Naive thymus-derived CD8-positive, alpha-beta T cell (primary cell): ENCODE measurements at places on chromosomes 16 and 17.

DNA sequence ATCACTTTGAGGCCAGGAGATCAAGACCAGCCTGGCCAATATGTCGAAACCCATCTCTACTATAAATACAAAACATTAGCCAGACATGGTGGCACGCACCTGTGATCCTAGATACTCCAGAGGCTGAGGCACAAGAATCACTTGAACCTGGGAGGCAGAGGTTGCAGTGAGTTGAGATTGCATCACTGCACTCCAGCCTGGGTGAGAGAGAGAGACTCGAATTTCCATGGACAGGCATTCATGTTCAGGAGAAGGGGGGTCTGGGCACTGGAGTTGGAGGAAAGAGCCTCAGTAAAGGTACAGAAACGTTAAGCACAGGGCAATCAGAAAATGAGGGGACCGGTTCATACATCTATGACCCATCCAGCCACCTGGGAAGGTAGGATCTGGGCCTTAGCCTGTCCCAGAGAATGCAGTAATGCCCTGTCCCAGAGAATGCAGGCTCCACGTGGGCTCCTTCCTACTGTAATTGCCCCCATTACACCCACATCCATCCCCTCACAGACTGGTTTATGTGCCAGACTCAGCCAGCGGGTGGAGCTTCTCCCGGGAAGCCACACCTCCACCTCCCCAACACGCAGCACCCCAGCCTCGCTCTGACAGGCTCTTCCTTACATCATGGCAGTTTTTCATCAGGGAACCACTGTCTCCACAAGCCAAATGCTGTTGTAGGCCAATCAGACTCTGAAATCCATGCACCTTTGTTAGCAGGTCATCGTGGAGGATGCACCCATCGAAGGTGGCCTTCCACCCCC, 21.6 kb upstream of the ARL4D start:
- no peak overlapping the region for H3K4me3 ChIP-seq
- H3K27ac ChIP-seq: no peak overlapping the region
- no peak for DNase-seq
- H3K36me3 ChIP-seq: no peaks in the 10 kb centered on the region

- DNase-seq: no peak
- H3K27me3 ChIP-seq: no peaks in the 10 kb centered on the region
- H3K27ac ChIP-seq: peak overlapping the region; percentile 74
- peak overlapping the region; percentile 77 for H3K4me3 ChIP-seq
- H3K36me3 ChIP-seq: no peaks in the 10 kb centered on the region
- peaks cover 44% of the 10 kb centered on the region for H3K4me1 ChIP-seq
Observed at GRCh38 chr16:3824121-3824795, 56.3 kb downstream of the CREBBP start.

GRCh38 chr17:50916708-50917417, 50.7 kb upstream of the TOB1 start:
- peak overlapping the region; percentile 85 for H3K27ac ChIP-seq
- no peak for DNase-seq
- H3K36me3 ChIP-seq: no peaks in the 10 kb centered on the region

- no peak for DNase-seq
- H3K27me3 ChIP-seq: no peaks in the 10 kb centered on the region
- H3K4me1 ChIP-seq: no peaks in the 10 kb centered on the region
- H3K36me3 ChIP-seq: no peaks in the 10 kb centered on the region
Observed at GRCh38 chr17:56471696-56472095, 121.8 kb upstream of the NOG start.

DNA sequence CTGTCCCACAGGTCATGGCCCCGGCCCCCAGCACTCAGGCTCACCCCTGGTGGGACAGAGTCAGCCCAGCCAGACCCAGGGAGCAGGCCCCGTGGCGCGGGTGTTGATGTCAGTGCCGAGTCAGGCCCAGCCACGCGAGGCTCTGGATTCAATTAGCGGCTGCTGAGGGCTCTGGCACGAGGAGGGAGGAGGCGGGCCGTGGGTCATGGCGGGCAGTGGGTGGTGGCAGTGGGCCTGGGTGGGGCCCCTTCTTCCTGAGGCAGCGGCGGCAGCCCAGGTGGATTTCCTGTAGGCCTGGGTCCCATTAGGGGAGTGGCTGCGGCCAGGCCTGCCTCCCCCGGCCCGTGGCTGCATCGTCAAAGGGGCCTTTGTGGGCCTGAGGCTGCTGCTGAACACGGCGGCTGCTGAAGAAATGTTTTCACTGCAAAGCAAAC, 12.9 kb downstream of the VASN start:
- no peak overlapping the region for H3K27ac ChIP-seq
- DNase-seq: no peak
- H3K36me3 ChIP-seq: peaks cover 36% of the 10 kb centered on the region
- no peak overlapping the region for H3K4me3 ChIP-seq
- H3K27me3 ChIP-seq: no peaks in the 10 kb centered on the region

DNA sequence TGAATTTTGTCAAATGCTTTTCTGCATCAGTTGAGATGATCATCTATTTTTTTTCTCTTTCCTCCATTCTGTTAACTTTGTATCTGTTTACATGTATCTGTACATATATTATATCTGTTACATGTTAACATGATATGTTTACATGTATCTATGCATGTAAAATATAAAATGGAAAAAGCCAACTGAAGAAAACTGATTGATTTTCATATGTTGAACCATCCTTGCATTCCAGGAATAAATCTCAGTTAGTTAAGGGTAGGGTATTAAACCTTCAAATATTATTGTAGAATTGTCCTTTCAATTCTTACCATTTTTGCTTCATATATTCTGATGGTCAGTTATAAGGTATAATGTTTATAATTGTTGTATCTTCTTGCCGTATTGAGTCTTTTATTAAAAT, 336.1 kb downstream of the ZFHX3 start:
- H3K4me3 ChIP-seq: no peak overlapping the region
- no peak for DNase-seq

DNA sequence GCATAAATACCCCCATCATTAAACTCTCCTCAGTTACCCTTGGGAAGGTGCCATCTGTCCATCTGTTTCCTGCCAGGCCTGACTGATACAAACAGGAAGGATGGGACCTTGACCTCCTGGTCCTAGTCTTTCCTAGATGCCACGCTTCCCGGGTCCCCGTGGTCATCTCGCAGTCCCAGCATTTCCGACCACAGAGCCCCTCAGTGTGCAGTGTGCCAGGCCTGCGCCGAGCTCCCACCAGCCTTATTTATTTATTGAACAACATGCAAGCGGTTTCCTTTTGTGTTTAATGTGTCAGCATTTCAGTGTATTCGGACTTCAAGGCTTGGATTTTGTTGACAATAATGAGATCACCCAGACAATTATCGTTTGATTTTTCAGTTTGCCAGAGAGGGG, 45.6 kb upstream of the NKD1 start:
- peaks cover 5% of the 10 kb centered on the region for H3K27me3 ChIP-seq
- no peak for DNase-seq
- no peak overlapping the region for H3K4me3 ChIP-seq
- no peaks in the 10 kb centered on the region for H3K36me3 ChIP-seq
- H3K27ac ChIP-seq: no peak overlapping the region

DNA sequence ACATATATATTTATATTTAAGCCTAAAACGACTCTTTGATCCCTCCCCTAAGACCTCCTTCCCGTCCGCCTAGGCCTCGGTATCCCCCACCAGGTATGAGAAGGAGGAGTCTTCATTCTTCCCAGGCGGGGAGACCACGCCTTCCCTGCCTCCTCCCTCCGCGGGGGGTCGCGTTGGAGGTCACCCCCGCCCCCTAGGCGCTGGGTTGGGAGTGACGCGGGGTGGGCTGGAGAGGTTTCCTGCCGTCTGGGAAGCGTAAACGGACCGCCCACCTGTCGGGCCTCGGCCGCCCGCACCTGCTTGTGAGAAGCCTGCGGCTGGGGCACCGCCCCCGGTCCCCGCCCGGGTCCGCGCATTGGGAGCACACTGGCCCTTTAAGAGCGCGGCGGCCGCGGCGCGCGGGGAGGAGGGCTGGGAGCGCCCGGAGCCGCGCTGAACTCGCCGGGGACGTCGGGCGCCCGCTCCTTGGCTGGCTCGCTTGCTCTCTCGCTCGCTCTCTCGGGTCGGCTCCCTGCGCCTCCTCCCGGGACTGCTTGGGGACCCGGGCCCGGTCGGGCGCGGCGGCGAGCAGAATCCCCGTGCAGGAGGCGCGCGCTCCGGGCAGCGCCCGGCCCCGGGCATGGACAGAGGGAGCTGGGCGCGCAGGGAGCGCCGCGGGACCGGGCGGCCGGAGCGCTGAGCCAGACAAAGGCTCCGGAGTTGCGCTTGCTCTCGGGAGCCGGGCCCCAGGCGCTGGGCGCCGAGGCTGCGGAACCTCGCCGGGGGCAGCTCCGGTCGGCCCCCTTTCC, at the start of gene MMP15:
TSS of gene MMP15 (plus strand) at position 404 of the 788 bp plus-strand sequence. CDS start 597 bp downstream, outside the sequence.
- H3K36me3 ChIP-seq: no peaks in the 10 kb centered on the region
- peaks cover 8% of the 10 kb centered on the region for H3K4me1 ChIP-seq

DNA sequence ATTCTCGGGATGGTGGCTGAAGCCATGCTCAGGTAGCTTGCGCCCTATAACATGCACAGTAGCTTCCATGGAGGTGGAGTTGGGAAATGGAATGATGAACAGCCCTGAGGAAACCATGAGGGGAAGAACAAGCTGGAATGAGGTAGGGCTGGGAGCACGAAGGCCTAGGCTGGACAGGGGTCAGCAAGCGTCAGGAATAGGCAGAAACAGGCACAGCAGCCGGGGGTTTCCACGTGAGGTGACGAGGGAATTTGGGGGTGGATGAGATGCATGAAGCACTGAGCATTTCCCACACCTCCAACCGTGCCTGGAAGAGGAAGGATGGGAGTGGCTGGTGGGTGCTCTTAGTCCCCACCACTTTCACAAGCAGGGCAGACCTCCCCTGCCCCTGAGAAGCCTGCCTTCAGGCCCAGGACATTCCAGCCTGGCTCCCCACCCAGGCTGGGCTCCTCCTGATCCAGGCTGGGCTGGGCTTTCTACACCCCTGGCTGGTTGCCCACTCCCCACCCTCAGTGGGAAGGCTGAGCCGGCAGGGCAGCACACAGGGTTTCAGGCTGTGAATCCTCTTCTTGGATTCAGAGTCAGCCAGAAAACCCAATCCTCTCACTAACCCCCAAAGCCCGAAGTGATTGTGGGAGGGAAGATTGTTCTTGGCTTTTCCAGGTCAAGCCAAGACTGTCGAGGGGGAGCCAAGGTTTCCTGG, 21.9 kb downstream of the PLEKHG4 start:
- peaks cover 8% of the 10 kb centered on the region for H3K27me3 ChIP-seq
- no peak overlapping the region for H3K4me3 ChIP-seq

- no peak overlapping the region for H3K4me3 ChIP-seq
- H3K4me1 ChIP-seq: no peaks in the 10 kb centered on the region
- H3K27me3 ChIP-seq: peaks cover 6% of the 10 kb centered on the region
- no peak for DNase-seq
Observed at GRCh38 chr16:65876056-65876408, 490.5 kb upstream of the CDH5 start.

GRCh38 chr16:28101533-28101890, 38.0 kb upstream of the GSG1L start:
- peaks cover 11% of the 10 kb centered on the region for H3K4me1 ChIP-seq
- no peak overlapping the region for H3K4me3 ChIP-seq
- H3K36me3 ChIP-seq: peaks cover 28% of the 10 kb centered on the region
- no peak overlapping the region for H3K27ac ChIP-seq
- no peak for DNase-seq

- DNase-seq: no peak
- no peak overlapping the region for H3K4me3 ChIP-seq
- H3K4me1 ChIP-seq: peaks cover 7% of the 10 kb centered on the region
Observed at GRCh38 chr17:2847381-2848333, 51.4 kb downstream of the RAP1GAP2 start.

GRCh38 chr16:84537491-84538151, 33.2 kb upstream of the MEAK7 start:
- no peaks in the 10 kb centered on the region for H3K36me3 ChIP-seq
- no peak overlapping the region for H3K27ac ChIP-seq
- no peak for DNase-seq
- peaks cover 4% of the 10 kb centered on the region for H3K4me1 ChIP-seq

GRCh38 chr16:84572096-84572495, 45.8 kb downstream of the COTL1 start:
- peaks cover 14% of the 10 kb centered on the region for H3K36me3 ChIP-seq
- no peak overlapping the region for H3K27ac ChIP-seq
- no peak for DNase-seq
- H3K4me1 ChIP-seq: peaks cover 50% of the 10 kb centered on the region
- no peak overlapping the region for H3K4me3 ChIP-seq
- no peaks in the 10 kb centered on the region for H3K27me3 ChIP-seq

GRCh38 chr16:53216798-53217197, 162.0 kb downstream of the CHD9 start:
- H3K27ac ChIP-seq: peak overlapping the region; percentile 76
- H3K36me3 ChIP-seq: no peaks in the 10 kb centered on the region
- no peaks in the 10 kb centered on the region for H3K27me3 ChIP-seq
- no peak for DNase-seq
- peaks cover 8% of the 10 kb centered on the region for H3K4me1 ChIP-seq
- H3K4me3 ChIP-seq: no peak overlapping the region

DNA sequence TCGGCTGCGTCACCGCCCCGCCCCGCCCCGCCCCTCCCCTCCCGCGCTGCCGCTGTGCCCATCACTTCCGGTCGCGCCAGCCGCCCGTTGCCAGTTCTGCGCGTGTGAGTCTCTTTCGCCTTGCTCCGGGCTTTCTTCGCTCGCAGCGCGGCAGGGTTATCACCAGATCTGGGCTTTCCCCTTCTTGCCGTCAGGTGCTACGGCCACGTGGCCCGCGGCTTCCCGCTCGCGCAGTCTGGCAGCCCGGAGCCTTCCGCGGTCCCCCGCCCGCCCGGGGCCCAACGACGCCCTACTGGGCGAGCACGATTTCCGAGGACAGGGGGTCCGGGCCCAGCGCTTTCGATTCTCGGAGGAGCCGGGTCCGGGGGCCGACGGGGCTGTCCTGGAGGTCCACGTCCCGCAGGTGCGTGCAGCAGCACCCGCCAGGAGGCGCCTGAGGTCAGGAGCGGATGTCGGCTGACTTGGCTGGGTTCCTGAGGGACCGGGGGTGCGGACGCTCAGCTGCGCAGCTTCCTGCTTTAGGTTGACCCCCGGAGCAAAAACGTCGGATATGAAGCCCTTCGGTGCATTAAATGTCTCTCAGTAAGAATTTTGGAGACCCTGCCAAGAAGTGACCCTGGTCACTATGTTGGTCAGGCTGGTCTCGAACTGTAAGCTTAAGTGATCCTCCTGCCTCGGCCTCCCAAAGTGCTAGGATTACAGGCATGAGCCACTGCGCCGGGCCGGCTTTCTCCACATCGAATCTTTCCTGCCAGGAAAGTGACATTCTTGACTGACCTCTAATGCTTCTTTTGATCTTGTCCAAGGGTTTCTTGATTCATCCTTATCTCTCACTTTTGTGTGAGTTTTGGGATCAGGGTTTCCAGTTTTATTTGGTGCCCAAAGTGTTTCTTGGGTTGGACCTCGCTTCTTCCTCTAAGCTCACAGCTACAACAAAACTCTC, at the start of gene METTL23:
TSS of gene METTL23 (plus strand) at position 64 of the 943 bp plus-strand sequence. CDS start 2,872 bp downstream, outside the sequence.
- H3K4me3 ChIP-seq: peak within 1 kb of the TSS; percentile 98
- DNase-seq: peak; percentile 92
- H3K4me1 ChIP-seq: peaks cover 48% of the 10 kb centered on the region
- H3K27ac ChIP-seq: peak within 1 kb of the TSS; percentile 99
- H3K27me3 ChIP-seq: no peaks in the 10 kb centered on the region
- no peaks in the 10 kb centered on the region for H3K36me3 ChIP-seq

GRCh38 chr17:4997302-4998026, at the start of the genes INCA1 and KIF1C:
TSS of gene INCA1 (minus strand) at chr17:4997522. CDS start at chr17:4994437, 3,085 bp downstream.
TSS of gene KIF1C (plus strand) at chr17:4997950. CDS start at chr17:5000247, 2,297 bp downstream.
- peaks cover 17% of the 10 kb centered on the region for H3K4me1 ChIP-seq
- H3K4me3 ChIP-seq: peak within 1 kb of the TSS; percentile 85
- DNase-seq: peak; percentile 92

GRCh38 chr17:62995377-62995885, 29.4 kb downstream of the TANC2 start:
- H3K27me3 ChIP-seq: no peaks in the 10 kb centered on the region
- no peak overlapping the region for H3K27ac ChIP-seq
- no peak overlapping the region for H3K4me3 ChIP-seq

GRCh38 chr17:50550661-50551432, 3.9 kb downstream of the SPATA20 start:
- H3K4me1 ChIP-seq: peaks cover 9% of the 10 kb centered on the region
- H3K27me3 ChIP-seq: no peaks in the 10 kb centered on the region
- no peak overlapping the region for H3K4me3 ChIP-seq
